ENCODE measurements at places on chromosomes 12 and 14. TPM values are rescaled to one million over a fixed set of nuclear protein-coding genes. Genes with fewer than 3 reads are reported as not detected.

DNA sequence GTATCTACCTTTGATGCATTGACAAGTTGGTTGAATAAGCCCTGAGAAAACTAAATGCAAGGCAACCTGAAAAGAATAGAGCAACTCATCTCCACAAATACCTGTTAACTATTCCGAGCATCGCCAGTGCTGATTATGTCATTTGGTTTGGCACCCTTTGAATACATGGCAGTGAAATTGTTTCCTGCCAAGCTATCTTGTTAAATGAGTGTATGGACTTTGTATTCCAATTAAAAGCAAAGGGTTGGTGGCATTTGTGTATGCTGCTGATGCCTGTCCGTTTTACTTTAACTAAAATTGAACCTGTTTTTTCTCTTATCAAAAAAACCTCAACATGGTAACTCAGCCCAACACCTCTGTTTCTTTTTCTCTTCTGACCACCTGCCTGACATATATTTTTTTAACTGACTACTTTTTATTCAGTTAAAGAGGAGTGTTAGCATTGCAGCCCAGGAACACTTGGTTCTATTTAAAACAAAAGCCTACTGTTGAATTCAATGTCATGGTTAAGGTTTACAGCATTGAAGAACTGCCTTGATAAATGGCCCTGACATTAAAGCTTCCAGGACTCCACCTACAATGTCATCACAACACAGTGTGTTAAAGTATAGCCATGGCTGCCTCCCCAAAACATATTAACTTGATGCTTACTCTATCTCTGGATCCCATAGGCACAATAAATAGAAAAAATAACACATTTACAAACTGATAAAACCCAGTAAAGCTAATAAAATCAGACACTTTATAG lies 838.3 kb upstream of the NOVA1 start:
- peak; percentile 10 for DNase-seq

DNA sequence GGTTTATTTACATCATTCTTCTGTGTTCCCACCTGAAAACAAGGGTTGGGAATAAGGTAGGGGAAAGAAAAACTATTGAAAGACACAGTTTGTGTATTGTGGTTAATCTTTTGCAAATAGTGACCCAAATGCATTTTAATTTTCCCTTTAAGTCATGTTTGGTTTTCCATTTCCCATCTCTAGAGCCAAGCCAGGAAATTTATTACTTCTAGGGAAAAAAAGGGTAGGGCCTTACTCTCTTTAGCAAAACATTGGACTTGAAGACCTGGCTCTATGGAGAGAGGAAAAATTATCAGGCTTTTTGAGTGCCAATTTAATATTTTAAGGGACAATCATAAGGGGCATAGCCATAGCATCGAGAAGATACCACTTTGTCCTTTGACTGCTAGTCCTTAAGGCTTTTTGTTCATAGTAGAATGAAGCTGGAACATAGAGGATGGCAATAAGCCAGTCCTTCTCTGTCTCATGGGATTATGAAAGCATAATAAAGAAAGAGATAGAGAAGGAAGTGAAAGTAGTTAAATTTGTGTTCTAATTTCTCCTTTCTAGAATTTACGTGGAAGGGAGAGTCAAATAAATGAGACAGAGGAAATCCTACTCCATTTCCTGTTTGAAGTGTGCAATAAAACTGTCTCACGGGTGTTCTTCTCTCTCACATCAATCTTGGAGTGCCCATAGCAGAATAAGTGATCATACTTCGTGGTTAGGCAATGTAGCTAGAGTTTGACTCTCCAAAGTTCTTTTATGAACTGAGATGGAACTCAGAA lies 50.9 kb upstream of the PPFIA2 start:
- DNase-seq: no peak

DNA sequence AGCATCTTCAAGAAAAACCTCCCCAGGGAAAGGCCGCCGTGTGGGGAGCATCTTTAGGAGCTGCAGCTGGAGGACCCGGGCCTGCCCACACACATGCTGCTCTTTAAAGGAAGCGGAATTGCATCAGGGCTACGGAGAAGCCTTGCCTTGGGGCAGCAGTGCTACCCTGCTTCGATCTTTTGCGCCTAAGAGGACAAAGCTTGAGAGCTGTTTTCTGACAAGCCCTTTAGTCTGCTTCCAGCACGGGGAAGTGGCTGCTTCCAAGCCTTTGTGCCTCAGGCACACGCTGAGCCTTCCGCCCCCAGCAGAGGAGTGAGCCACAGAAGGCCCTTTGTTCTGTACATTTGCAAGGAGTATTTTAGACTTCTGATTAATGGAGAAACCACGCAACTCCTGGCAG lies 31.5 kb downstream of the COA8 start:
- DNase-seq: no peak

DNA sequence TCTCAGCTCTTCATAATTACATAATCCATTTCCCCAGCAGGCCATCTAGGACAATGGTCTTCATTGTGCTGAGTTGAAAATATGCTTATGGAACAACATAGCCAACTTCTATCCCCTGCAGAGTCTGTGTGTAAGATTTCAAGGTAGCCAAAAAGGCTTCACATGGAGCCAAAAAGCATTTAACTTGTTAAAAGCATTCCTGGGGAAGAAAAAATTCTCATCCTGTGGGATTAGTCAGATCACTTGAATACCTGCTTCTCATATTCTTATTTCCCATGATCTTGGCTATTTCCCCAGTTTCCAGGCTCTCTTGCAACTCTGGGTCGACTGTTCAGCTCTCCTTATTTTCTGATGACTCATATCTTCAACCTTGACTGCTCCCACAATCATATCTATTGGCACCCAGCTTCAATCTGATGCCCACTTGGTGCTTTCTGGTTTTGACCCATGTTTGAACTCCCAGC lies 178.9 kb downstream of the KLHL28 start:
- no peak for DNase-seq

Gene TMEM132C
- polyA plus RNA-seq: 2.5 TPM

GRCh38 chr12:98127336-98127679 lies 388.1 kb upstream of the TMPO start:
- DNase-seq: no peak

- DNase-seq: no peak
Observed at GRCh38 chr14:90777830-90778485, 38.3 kb downstream of the TTC7B start.

DNA sequence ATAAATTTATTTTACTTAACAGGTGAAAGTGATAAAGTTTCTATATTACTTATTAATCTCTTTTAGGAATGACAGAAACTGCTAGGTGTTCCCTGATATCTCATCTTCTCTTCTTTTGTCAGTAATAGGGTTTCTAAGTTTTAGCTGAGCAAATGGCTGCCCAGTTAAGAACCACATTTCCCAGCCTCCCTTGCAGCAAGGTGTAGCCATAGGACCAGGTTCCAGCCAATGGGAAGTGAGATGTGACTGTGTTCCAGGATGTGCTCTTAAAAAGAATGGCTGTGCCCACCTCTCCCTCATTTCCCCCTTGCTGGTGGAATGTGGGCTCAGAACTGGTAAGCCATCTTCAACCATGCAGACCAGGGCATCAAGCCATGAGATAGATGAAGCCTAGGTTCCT lies 165.6 kb downstream of the HELB start:
- DNase-seq: no peak

DNA sequence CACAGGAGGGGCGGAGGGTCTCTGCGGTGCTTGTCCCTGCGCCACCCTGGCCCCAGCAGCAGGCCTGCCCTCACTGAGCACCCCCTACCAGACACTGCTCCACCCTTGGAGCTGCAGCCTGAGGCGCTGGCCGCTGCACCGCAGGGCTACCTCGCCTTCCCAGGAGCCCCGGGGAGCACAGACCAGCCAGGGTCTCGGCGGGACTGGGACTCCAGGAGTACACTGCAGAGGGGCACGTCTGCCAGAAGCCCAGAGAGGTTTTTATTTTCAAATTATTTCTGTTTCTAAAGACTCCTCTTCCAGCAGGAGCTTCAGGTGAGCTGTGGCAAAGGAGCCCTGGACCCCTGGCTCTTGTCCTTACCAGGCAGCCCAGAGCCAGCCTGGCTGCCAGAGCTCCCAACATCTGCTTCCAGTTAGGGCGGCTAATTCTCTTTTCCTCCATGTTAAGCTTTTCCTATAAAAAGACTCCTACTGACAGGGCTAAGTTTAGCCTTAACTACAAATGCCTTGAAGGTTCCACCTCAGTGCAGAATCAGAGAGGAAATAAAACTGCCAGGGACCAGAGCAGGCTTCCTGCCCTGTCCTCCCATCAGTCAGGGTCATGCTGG lies 26.4 kb downstream of the DEGS2 start:
- no peak for DNase-seq

Gene ESR2
- polyA plus RNA-seq: 2.0 TPM

- no peak for DNase-seq
Observed at GRCh38 chr12:30308010-30308717, 387.5 kb downstream of the IPO8 start.

- DNase-seq: no peak
Observed at GRCh38 chr12:22979854-22980469, 355.0 kb downstream of the ETNK1 start.

DNA sequence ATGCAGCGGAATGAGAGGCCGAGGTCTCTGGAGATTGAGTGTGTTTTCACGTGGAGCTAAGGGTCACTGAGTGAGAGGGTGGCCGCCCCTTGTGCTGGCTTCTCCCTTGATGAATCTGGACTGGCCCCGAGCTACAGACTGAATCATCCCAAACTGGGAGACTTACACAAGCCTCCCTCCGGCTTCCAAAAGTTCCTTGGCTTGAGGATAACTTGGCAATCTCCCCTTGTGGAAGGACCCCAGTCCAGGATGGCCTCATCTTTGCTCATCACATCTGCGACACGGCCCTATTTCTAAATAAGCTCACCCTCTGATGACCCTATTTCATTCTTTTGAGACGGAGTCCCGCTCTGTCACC lies 41.5 kb upstream of the FBRSL1 start:
- no peak for DNase-seq

DNA sequence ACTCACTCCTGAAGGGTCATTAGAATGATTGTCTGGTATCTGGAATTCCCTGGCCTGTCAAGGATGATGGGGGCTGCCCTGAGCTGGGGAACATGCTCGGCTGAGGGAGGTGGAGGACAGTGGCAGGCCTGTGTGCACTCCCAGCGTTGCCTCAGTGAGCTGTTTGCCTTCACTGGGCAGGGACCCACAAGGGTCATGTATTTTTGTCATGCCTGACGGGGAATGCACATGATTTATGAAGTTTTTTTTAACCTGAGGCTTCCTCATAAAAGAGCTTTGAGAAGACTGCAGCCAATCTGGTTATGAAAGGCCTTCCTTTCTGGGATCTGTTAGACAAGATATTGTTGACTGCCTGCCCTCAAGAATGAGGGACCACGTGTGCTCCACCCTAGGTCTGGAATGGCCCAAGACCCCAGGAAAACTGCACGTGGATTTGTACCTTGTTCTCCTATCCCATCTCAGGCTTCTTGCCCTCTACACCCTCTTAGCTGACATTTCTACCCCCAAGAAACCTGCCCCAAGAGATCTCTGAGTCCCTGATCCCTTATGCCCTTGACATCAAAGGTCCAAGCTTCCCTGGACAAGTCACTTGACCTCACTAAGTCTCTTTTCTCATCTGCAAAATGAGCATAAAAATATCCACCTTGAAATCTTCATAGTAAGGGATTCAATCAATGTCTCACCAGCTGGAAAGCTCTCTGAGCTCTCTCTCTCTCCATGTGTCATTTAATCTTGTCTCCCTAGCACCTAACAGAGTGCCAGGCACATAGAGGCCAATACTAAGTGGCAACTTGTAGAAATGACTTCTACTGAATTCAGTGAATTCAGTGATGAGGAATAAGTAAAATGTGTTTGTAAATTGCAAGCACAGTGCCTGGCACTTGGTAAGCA lies 24.5 kb upstream of the COL2A1 start:
- DNase-seq: peak; percentile 44

Gene MIP
- polyA plus RNA-seq: 0.17 TPM

DNA sequence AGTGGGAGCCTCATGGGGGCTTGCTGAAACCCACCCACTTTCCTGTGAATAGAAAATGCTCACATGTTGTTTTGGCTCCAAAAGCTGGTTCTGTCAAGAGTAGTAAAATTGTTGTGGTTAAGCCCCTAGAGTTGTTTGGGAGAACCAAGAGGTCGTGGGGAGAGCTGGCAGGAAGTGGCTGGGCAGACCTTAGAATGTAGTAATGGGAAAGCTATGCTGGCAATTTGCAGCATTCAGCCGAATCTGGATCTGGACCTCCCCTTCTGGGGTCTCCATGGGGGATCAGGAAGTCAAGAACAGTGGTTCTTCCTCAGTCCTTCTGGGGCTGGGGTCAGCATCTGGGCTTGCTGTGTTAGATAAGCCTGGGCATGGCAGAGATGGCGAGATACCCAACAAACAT lies 150.6 kb upstream of the TBX3 start:
- DNase-seq: no peak

DNA sequence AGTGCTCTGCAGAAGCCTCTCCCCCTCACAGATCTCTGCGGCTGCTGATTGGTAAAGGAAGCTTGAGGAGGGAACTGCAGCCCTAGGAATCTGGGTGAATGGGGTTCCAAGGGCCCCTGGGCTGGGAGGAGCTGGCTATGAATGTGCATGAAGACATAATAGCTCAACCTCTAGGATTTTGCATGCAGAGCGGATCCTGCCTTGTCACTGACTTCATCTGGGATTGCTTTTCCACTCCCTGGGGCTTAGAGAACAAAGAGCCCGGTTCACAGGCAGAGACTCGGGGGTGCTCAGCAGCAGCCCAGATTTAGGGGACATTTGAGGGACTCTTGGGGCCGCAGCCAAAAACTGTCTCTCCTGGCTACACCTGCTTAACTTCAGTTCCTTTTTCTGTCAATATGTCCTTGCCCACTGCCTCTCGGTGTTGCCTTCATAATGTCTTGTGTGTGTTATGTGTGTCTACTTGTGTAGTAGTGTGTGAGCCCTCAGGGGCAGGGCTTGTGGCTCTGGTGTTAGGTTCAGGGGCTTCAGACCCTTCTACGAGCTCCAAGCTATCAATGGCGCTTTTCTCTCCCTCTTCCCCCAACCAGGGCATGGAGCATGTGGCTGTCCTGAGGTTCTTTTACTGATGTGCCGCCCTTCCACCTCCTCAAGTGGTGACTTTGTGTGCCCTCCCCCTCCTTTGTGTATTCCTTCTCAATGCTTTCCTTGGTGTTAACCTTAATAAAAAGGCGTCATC lies 1.9 kb downstream of the CCDC184 start:
- DNase-seq: no peak

DNA sequence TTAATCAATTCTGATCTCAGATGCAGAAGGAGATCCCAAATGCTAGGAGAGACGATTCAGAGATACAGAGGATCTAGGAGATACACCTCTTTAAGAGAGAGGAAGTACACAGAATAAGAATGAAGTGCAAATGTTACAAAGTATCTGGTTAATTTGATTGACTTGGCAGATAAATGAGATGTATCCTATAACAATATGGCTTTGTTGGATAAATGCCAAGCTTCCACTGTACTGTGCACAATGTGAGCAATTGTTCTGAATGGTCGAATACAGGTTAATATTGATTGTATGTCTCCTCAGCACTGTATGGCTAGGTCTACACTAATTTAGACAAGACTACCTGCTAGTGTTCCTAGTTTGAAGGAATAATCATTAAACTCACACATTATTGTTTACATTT lies 119.6 kb upstream of the PTPRB start:
- no peak for DNase-seq

Gene EML5
- polyA plus RNA-seq: 2.5 TPM

DNA sequence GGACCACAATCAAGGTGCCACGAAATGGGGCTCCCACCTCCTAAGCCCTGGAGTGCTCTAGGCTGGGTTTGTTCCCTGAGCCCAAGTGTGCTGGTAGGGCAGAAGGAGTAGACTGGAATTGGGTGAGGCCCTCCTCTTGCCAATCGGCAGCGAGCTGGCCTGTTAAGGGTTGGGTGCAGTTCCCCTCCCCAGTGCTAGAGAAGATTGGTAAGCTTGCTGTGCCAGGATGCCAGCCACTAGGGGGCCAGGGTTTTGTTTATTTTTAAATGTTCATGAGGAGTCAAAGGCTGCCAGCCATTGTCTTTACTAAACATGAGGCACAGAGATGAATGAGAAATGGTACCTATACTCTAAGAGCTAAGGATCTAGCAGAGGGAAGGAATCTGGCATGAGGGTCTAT lies 79.7 kb downstream of the SPTB start:
- DNase-seq: peak; percentile 35

Gene GLIPR1L1
- polyA plus RNA-seq: 0.43 TPM

All from left kidney (tissue), 8 donors.